ENCODE measurements at places on chromosomes 1 and 21.
A peak's percentile ranks its signal among the peaks of the same experiment; 100 is the strongest.

- DNase-seq, result no peak
These were observed 13.8 kb downstream of the SNX7 start for GRCh38 chr1:98675282-98675681.

DNA sequence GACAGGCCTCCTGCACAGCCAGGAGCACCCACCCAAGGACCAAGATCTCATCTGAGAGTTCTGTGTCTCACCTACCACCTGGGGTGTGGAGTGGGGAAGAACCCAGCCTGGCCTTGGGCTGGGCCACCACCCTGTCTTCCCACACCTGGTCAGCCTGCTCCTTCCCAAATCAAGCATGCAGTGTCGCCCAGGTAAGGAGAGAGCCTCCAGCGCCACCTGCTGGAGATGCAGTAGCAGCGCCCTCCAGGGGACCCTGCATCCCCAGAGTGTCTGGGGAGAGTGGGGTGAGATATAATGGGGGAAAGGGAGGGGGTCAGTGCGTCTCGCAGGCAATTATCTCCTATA is 32.3 kb downstream of the KIAA2013 start:
- no peak for DNase-seq

- no peak for DNase-seq
These were observed 80.6 kb downstream of the PAPPA2 start for GRCh38 chr1:176543360-176544129.

GRCh38 chr1:212281590-212281989 is 3.6 kb upstream of the PPP2R5A start:
- peak; percentile 59 for DNase-seq

- DNase-seq, result peak; percentile 61
These were observed 40.9 kb upstream of the PPIAL4F start for GRCh38 chr1:144551543-144552424.

DNA sequence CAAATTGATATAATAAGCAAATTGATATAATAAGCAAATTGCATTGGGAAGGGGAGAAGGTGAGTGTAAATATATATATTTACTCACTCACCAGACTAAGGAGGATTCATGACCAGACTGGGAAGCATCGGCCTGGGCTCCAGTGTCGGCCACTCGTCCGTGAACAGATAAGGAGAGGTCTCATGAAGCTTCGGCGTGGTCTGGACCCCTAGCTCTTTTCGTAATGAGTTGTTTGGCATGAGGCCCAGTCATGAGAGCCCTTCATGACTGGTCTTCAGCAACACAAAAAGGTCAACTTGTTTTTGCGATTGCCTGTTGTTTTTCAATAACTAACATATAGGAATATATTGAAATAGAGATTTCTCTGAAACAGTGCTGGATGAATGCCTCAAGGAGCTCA is 222.9 kb upstream of the KCNK2 start:
- DNase-seq, result no peak

- DNase-seq, result no peak
These were observed 46.1 kb upstream of the KAZN start for GRCh38 chr1:14552246-14552965.

Data from AG04449 (cell line).